ENCODE measurements at places on chromosomes 16 and 17.
A peak's percentile ranks its signal among the peaks of the same experiment; 100 is the strongest.

- no peak overlapping the region for H3K27ac ChIP-seq
- no peak overlapping the region for H3K4me3 ChIP-seq
- H3K36me3 ChIP-seq: no peaks in the 10 kb centered on the region
- H3K4me1 ChIP-seq: no peaks in the 10 kb centered on the region
- no peak for DNase-seq
- peaks cover 16% of the 10 kb centered on the region for H3K27me3 ChIP-seq
These were observed 75.5 kb upstream of the TBX2 start for GRCh38 chr17:61323909-61324868.

GRCh38 chr17:41060052-41060604 lies at the start of gene KRTAP2-3:
Gene KRTAP2-3 (minus strand): TSS chr17:41060114. CDS start chr17:41060050, 64 bp downstream.
- peak; percentile 90 for DNase-seq
- H3K27ac ChIP-seq: peak within 1 kb of the TSS; percentile 88

DNA sequence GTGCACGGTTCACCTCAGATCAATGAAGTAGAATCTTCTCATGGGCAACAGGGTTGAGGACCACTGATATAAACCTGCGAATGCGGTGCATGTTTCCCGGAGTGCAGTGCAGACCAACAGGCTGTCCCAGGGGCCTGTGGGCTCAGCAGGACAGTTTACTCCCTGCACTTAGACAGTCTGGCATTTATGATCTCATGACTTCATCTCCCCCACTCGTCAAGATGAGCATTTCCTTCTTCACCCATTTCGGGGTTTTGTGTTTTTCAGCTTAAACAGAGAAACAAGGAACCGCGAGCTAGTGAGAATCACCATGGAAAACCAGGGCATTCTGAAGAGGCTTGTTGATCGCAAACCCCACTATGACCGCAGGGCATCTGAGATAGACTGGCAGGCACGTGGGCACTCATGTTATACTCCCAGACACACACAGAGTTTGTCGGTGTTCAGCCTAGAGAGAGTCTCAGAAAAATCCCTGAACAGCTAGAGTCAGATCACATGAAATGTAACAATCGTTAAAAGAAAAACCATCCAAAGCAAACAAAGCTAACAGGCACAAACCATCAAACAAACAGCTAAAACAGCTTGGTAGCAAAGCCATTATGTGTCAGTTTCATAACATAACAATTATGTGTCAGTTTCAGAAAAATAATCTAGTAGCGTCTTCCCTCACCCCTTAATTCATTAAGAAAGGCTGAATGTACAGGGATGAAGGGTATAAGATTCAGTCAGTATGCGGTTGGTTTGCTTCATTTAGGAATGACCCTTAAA lies 2.9 kb downstream of the CFAP97D1 start:
- H3K27me3 ChIP-seq: peaks cover 64% of the 10 kb centered on the region
- H3K36me3 ChIP-seq: peaks cover 13% of the 10 kb centered on the region
- no peak for DNase-seq
- no peak overlapping the region for H3K27ac ChIP-seq
- H3K4me1 ChIP-seq: no peaks in the 10 kb centered on the region

GRCh38 chr17:2906901-2907300 lies 110.7 kb downstream of the RAP1GAP2 start:
- DNase-seq: no peak
- no peak overlapping the region for H3K4me3 ChIP-seq
- H3K27ac ChIP-seq: no peak overlapping the region
